Stimulated activated CD4-positive, alpha-beta T cell treated with anti-CD3 and anti-CD28 coated beads, Interleukin-1b, Interleukin-23, amount 100 ng/mL, for 48 hours (primary cell): ENCODE measurements at places on chromosomes 3 and 15.

- no peak for DNase-seq
These were observed 1476.9 kb downstream of the OTOL1 start for GRCh38 chr3:162973428-162973917.

GRCh38 chr15:68124700-68125099 lies 70.6 kb downstream of the PIAS1 start:
- no peak for DNase-seq

DNA sequence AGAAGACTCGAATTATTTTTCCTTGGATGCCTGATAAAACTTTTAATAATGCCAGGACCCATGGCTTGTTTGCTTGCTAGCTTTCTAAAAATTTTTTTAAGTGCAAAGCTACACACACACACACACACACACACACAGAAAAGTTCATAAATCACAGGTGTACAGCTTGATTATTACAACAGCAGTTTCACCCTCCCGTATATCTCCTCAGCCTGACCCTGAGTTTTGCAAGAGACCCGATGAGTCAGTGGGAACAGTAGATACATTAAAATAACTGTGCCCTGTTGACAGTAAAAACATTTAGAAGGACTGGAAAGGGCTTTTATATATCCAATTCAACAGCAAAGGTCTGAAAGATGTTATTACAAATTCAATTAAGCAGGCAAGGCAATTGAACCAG lies 46.7 kb downstream of the EMC4 start:
- no peak for DNase-seq

DNA sequence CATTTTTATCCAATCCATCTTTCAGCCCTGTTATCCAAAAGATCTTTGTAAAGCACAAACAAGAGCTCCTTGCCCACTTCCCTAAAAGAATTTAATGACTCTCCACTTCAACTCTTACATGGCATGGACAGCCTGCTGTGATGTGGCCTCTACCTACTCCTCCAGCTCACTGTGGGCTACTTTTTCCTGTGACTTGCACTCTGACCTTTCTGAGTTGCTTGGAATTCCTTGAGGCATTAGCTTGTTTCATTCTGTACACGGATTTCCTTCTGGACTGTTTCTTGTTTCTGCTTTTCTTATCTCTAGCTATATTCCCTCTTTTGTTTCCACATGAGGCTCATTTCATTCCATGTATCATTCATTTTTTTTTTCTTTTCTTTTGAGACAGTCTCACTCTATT lies 15.2 kb downstream of the QTRT2 start:
- no peak for DNase-seq

GRCh38 chr15:35783203-35783602 lies 237.2 kb upstream of the DPH6 start:
- DNase-seq, result no peak

- DNase-seq, result no peak
These were observed 55.8 kb downstream of the PRKCI start for GRCh38 chr3:170277833-170278580.

DNA sequence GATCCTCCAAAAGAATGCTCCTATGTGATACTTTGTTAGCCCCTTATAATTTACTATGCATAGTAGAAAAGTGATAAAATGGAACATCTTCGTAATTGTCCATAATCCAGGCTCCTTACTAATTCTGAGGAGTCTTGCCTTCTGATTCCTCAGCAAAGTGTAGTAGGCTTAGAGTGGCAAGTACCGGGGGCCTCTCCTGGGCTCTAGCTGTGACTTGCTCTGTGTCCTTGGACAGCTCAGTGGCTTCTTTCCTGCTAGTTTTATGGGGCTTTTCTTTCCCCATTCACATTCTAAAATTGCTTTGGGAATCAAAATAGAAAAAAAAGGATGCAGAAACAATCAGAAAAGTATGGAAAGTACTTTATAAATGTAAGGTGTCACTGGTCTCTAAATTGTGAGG lies 211.0 kb downstream of the RORA start:
- DNase-seq, result no peak

- no peak for DNase-seq
These were observed 97.6 kb downstream of the NFKBIZ start for GRCh38 chr3:101946906-101947305.

- DNase-seq, result peak; percentile 50
These were observed 45.9 kb downstream of the SUMF1 start for GRCh38 chr3:4421121-4421520.

DNA sequence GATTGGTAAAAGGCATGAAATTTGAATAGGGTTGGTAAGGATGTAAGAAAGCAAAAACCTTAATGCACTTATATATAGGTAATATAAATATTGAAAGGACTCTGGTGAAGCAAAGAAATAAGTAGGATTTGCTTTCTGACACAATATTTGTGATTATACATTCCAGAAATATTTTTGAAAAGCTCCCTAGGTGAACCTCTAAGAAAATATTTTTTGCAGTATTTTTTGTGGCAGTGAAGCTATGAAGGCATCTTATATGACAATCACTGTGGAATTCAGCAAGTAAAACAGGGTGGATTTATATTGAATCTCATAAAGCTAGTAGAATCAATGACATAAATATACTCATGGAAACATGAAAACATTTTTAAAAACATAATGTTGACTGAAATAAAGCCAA lies 119.6 kb upstream of the EPHA3 start:
- no peak for DNase-seq
